ENCODE measurements at places on chromosomes 3 and 15.
A peak's percentile ranks its signal among the peaks of the same experiment; 100 is the strongest.

DNA sequence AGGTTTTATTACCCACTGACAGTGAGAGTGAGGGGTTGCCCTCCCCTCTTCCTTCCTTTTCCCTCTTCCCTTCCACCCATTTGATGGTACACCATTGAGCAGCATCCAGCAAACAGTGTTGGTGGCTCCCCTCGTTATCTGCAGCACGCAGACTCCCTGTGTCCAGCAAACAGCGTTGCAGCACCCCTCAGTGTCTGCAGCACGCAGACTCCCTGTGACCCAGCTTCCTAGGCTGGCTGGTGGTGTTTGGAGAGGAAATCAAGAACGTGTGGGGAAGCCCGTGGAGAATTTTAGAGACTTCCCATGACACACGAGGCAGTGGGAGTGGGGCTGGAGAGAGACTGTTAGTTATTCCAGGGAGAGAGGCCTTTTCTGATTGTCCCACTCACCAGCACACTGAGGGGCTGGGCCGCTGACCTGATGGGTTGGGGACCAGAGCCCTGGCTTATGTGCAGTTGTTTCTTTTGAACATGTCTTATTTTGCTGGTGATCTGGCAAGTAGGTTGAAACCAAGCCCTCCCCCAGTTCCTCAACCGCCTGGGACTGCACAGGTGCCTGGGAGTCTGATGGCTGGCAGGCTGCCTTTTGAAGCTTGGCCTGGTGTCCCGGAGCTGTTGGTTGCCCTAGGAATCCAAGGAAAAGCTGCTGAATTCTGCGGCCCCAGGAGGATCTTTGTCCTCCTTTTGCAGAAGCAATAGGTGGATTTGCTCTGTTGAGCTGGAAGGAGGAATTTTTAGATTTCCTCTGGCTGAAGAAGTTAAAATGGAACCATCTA lies 19.0 kb downstream of the APBA2 start:
- no peak for DNase-seq

DNA sequence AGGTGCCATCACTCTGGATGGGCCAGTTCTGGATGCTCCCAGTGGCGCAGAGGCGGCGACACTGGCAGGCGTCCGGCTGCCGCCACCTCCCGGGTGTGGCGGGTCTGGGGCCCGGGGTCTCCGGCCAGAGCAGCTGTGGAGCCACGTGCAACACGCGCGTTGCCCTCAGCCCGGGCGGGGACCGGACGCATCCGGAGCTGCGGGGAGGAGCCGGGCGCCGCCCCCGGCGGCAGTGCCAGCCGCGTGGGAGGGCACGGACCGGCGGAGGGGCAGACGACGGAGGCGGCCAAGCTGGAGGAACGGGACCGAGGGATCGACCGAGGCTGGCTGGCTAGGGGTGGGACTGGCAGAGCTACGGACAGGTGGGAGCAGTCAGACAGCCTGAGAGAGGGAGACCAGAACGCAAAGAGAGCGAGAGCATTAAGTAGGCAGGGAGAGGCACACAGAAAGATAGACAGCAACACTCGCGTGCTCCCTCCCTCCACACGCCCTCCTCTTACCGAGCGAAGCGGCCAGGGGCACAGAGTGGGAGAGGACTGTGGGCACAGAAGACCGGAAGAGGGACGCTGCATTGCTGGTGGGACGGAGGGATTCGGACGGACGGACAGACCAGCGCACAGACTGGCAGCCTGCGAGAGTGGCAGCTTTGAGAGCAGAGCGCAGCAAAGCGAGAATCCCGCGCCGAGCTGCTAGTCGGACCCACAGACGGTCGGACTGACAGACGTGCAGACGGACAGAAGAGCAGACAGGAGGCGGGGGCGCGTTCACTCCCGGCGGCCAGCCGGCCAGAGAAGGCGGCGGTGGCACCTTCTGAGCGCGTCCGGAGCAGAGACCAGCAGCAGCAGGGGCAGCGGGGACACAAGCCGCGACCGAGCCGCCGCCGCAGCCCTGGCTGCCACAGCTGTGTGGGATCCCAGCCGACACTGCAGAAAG lies at the start of gene ARPP21:
ARPP21 (plus strand) TSS at position 272 of the 933 bp plus-strand sequence. CDS start 42,227 bp downstream, outside the sequence.
- DNase-seq, result peak; percentile 87

GRCh38 chr3:4838621-4839022 lies 140.6 kb upstream of the BHLHE40 start:
- no peak for DNase-seq

DNA sequence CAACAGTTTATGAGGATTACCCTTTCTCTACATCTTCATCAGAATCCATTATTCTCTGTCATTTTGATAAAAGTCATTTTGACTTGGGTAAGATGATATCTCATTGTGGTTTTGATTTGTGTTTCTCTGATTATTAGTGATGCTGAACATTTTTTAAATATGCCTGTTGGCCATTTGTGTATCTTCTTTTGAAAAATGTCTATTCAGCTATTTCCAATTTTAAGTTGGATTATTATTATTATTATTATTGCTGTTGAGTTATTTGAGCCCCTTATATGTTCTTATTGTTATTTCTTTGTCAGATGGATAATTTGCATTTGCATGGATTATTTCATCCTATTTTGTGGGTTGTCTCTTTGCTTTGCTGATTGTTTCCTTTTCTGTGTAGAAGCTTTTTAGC lies 421.2 kb upstream of the LMCD1 start:
- no peak for DNase-seq

DNA sequence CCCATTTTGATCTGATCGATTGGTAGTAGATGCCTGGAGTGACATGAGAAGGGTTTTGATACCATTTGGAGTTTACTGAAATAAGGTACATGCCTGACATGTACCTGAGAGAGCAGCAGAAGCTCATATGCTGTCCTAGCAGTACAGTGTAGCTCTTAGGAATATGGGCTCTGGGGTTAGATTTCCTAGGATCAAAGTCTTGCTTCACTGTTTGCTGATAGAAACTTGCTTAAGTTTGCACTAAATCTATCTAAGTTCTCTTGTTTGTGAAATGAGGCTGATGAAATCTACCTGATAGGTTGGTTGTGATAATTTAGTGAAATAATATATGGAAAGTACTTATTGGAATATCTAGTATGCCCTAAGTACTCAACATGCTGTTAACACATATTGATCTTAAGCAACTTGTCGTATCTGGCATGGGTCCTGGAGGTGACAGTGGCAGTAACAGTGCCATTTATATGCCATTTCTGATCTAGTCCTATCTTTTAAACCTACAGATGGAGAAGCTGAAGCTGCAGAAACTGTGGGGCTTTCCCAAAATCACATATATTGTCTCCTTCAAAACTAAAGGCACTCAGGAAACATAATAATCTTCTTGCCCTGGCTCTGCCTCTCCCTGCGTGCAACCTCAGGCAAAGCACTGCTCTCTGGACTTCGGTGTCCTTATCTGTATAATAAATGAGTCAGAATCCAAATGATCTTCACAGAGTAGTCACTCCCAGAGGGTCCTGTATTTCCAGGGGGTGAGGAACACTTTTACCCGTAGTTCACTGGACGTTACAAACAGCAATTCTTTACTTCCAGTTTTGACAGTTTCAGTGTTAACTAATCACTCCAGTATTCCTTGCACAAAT lies 223.6 kb upstream of the SETMAR start:
- DNase-seq, result no peak

DNA sequence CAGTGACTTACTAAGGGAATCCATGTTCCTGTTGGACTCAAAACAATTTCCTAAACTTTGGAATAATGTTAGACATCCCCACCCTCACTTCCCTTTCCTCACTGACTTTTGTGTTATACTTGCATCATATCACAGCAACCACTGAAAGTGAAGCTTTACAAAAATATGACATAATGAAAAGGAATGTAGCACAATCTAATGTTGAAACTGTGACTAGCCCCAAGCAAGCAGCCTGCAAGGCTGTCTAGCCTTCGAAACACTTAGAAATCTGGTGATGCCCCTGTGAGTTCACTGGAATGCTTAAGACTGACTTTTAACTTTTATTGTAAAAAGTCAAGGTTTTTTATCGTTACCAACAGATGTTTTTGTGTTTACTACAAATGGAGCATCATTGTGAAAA lies 203.7 kb upstream of the ZNF385D start:
- no peak for DNase-seq

GRCh38 chr3:5057857-5058324 lies 64.2 kb upstream of the ARL8B start:
- DNase-seq, result peak; percentile 86

DNA sequence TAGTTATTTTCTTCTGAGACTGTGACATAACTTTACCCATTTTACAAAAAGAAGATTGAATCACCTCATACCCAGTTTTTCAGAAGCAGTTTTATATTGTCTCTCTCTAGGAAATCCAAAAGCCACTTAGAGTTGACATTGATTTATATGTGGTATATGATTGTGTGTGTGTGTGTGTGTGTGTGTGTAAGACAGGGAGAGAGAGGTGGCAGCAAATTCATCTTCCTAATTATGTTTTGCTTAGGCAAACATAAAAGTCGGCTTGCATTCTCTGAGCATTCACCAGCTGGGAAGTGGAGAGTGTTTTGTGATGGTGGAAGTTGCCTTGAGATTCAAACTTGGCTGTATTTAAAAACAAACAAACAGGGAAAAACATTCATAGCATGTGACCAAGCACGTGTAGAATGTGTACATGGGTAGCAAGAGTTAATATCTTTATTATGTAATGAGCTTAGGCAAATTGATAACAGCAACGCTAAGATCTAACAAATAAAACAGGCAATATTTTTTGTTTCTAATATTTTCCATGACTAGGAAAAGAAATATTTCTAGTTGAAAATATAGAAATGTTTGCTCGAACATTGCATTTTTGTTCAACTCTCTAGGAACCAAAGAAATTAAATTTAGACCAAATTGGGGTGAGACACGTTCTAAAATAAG lies 64.4 kb upstream of the IGF1R start:
- DNase-seq, result no peak

DNA sequence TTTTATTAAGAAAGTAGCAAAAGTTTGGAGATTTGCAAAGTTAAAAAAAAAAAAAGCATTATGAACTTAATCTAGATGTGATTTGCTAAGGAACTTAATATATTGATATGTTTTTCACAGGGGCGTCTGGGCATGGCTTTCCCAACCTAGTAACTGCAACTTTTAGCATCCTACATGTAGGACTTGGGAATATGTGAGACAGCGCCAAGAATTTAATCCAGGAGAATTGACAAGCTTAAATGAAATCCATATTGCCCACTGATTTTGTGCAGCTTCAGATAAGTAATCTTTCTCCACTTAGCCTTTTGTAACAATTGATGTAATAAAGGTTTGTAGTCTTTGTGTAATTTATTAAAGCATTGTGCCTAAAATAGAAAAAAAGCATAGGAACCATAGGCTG lies 982 bp upstream of the GABPB1 start:
- peak; percentile 41 for DNase-seq

- peak; percentile 34 for DNase-seq
Observed at GRCh38 chr15:38514601-38515000, 50.0 kb downstream of the RASGRP1 start.

GRCh38 chr3:46236294-46237054 lies 5.8 kb upstream of the CCR3 start:
- no peak for DNase-seq

- DNase-seq, result no peak
Observed at GRCh38 chr15:57747206-57747896, 40.8 kb downstream of the POLR2M start.

DNA sequence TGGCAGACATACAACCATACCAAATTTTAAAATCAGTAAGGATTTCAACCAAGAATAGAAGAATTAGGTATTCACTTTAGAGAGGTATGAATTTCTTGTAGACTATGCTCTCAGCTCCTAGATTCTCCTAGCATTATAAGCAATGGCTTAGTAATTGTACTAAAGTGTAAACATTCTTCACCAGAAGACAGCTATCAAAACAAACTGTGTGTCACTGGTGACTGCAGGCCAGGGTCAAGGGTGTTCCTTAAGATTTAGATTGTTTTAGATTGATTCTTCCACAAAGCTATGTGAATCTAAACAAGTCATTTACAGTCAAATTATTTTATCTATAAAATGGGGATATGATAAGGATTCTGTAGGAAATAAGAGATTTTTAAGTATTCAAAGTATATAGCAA lies 23.1 kb upstream of the GP5 start:
- DNase-seq, result no peak

DNA sequence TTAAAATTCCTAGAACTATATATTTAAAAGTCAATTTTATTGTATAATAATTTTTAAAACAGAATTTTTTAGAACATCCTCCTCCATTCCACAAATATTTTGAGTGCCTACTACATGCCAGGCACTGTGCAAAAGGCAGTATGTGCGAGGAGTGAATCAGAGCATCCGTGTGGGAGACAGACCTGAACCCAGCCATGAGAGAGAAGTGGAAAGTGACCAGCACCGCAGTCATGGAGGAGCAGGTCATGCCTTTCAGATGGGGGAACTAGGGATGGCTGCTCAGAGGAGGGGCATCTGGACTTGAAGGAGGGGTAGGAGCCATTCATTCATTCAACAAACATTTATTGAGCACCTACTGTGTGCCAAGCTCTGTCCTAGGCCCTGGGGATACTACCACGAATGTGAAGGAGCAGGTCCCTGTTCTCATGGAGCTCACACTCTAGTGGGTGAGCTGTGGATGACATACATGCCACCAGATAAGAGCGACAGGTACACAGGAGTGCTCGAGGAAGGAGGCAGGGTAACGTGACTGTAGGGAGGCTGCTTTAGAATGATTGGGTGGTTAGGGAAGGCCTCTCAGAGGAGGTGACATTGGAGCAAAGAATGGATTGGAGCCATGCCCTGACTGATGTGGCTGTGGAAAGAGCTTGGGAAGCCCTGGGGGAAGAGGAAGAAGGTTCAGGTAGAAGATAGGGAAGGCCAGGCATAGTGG lies 3.1 kb upstream of the CHRNA3 start:
- no peak for DNase-seq

- no peak for DNase-seq
Observed at GRCh38 chr15:62932436-62932835, 110.1 kb upstream of the TPM1 start.

GRCh38 chr15:78921517-78921916 lies 23.3 kb downstream of the CTSH start:
- DNase-seq, result no peak

DNA sequence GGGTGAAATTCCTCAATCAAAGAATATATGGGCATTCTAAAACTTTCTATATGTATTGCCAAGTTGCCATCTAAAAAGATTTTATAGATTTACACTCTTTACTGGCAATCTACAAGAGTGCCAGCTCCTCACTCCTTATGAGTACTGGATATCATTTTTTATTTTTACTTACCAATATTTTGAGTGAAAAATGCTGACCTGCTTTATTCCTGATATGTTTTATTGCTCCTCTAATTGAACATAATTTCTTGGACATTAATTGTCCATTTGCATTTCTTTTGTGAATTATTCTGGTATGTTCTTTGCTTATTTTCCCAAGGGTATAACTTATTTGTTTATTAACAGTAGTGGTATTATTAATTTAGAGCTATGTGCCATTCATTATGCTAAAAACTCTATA lies 96.8 kb downstream of the ECT2 start:
- DNase-seq, result no peak

DNA sequence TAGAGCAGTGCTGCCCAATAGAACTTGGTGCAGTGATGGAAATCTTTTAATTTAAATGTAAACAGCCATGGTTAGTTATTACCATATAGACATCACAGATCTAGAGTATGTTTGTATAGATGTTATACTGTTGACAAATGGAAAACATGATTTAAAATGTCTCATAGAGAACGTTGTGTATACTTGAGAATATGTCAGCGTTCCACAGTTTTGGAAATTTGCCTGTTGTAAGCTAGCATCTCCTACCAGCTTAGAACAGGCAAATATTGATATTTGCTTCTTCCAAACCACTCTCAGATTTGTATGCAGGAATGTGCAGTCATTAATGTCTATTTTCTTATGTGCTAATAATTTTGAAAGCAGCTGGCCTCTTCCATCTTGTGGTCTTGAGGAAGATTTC lies 8.4 kb upstream of the LXN start:
- DNase-seq, result no peak
